Upper lobe of right lung (tissue), 1 donor: ENCODE measurements at places on chromosomes 16 and 17. TPM values are rescaled to one million over a fixed set of nuclear protein-coding genes. Genes with fewer than 3 reads are reported as not detected.

GRCh38 chr17:17141860-17142552 is 64.1 kb downstream of the PLD6 start:
- no peak overlapping the region for H3K4me3 ChIP-seq
- H3K4me1 ChIP-seq = no peaks in the 10 kb centered on the region
- H3K36me3 ChIP-seq = peaks cover 93% of the 10 kb centered on the region
- no peak for DNase-seq
- no peaks in the 10 kb centered on the region for H3K27me3 ChIP-seq
- H3K27ac ChIP-seq = no peak overlapping the region

The KRTAP2-1 gene
- not detected for total RNA-seq

The FOXN1 gene
- total RNA-seq = 0.35 TPM

The MSLN gene
- total RNA-seq = 93.3 TPM

The GPR142 gene
- total RNA-seq = not detected

DNA sequence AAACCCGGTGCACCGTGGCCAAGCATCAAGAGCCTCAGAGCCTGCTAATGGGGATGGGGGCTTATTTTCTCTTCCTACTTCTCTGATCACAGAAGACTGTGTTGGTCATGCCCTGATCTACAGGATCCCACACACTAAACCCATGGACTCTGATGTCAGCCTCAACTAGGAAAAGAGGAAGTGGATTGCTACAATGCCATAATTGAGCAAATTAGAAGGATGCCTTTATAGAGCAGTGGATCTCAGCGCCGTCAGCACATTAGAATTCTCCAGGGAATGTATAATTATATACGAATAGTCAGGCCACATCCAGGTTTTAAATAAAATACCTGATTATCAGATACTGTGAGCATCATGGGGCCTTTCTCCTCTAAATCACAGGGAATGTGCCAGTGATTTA is 64.8 kb downstream of the VAT1L start:
- H3K4me3 ChIP-seq = no peak overlapping the region
- no peak for DNase-seq

- DNase-seq = no peak
- H3K27me3 ChIP-seq = peaks cover 6% of the 10 kb centered on the region
- no peaks in the 10 kb centered on the region for H3K36me3 ChIP-seq
- H3K27ac ChIP-seq = no peak overlapping the region
- H3K4me1 ChIP-seq = no peaks in the 10 kb centered on the region
Measured at GRCh38 chr17:8868529-8868951, 1.1 kb upstream of the PIK3R6 start.

- no peaks in the 10 kb centered on the region for H3K4me1 ChIP-seq
- H3K27me3 ChIP-seq = no peaks in the 10 kb centered on the region
- no peak for DNase-seq
- H3K4me3 ChIP-seq = no peak overlapping the region
- H3K36me3 ChIP-seq = peaks cover 75% of the 10 kb centered on the region
Measured at GRCh38 chr16:23535901-23536300, 21.2 kb downstream of the EARS2 start.

DNA sequence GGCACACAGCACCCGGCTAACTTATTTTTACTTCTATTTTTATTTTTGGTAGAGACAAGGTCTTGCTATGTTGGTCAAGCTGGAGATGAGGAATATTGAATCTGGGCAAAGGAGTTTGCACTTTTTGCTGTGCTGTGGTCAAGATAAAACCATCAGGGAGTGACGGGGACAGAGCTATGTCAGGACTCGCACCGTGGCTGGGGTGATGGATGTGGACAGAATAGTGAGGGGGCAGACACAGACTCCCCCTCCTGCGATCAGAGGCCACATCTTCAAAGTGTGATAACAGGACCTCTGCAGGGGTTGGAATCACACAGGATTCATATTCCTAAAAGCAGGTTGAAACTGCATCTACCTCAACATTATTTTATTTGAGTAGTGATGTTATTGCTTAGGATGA is 25.6 kb downstream of the IL21R start:
- H3K27ac ChIP-seq = no peak overlapping the region
- no peaks in the 10 kb centered on the region for H3K36me3 ChIP-seq
- no peak for DNase-seq
- no peak overlapping the region for H3K4me3 ChIP-seq
- no peaks in the 10 kb centered on the region for H3K4me1 ChIP-seq

The OR3A2 gene
- total RNA-seq = not detected

GRCh38 chr17:53032861-53033271 is 789.9 kb upstream of the KIF2B start:
- no peak for DNase-seq
- no peak overlapping the region for H3K4me3 ChIP-seq
- H3K36me3 ChIP-seq = no peaks in the 10 kb centered on the region
- no peaks in the 10 kb centered on the region for H3K4me1 ChIP-seq

- H3K27me3 ChIP-seq = no peaks in the 10 kb centered on the region
- no peak overlapping the region for H3K4me3 ChIP-seq
- peaks cover 26% of the 10 kb centered on the region for H3K4me1 ChIP-seq
- H3K27ac ChIP-seq = no peak overlapping the region
Measured at GRCh38 chr16:50256604-50257003, 9.7 kb upstream of the ADCY7 start.

DNA sequence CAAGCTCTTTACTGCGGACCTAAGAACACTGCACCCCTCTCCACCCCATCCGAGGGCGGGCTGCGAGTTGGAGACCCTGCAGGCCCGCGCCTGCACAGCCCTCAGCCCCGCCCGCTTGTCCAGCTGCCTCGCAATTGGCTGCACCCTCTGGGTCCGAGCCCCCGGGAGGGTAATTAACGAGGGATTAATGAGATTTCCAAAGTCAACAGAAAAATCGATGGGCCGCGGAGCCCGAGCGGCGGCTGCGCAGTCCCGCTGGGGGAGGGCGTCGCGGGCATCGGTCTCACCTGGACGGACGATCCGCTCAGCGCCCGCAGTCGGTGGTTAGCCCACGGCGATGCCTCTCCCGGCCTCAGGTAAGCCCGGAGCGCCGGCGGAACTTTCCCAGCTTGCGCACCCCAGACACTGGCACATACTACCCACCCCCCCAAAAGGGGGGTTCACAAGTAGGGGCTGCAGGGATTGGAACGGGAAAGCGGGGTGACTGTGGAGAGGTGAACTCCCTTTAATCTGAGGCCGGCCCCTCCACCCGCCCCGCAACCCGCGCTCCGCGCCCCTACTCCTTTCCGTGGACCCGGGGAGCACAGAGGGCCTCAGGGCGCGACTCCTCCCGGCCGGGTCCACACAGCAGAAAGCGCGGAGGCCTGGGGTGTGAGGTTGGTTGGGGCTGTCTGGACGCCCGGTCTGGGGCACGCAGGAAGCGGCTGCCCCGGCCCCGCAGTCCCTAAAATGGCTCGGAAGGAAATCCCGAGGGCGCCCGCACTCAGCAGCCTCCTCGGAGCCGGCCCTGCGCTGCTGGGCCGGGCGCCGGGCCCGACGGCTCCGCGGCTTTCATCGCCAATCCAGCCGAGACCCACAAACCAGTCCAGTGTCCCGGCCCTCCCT is at the start of gene OTOP3:
TSS of gene OTOP3 (plus strand) at position 314 of the 885 bp plus-strand sequence. CDS start at position 338, 24 bp downstream.
- DNase-seq = no peak
- peaks cover 63% of the 10 kb centered on the region for H3K27me3 ChIP-seq
- no peaks in the 10 kb centered on the region for H3K36me3 ChIP-seq
- H3K4me1 ChIP-seq = no peaks in the 10 kb centered on the region
- H3K4me3 ChIP-seq = no peak within 1 kb of the TSS

The MED31 gene
- 17.4 TPM for total RNA-seq

DNA sequence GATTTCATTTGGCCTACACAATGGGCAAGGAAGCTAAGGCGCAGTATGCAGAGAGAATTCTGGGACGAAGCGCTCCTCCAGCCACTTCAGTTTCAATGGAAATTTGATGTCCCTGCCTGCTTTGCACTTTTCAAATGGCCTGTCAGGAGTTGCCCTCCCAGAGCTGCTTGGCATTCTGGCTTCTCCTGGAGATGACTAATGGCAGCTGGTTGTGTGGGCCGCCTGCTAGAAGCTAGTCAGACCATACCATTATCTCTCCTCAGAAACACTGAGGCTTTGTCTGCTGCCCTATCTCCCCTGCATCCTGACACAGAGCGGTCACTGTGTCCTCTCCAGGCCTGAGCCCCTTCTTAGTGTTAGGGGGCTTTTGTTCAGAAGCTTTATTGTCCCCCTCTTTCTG is 180.1 kb downstream of the SPECC1 start:
- H3K36me3 ChIP-seq = no peaks in the 10 kb centered on the region
- H3K27ac ChIP-seq = no peak overlapping the region
- DNase-seq = no peak
- no peak overlapping the region for H3K4me3 ChIP-seq
- no peaks in the 10 kb centered on the region for H3K4me1 ChIP-seq

DNA sequence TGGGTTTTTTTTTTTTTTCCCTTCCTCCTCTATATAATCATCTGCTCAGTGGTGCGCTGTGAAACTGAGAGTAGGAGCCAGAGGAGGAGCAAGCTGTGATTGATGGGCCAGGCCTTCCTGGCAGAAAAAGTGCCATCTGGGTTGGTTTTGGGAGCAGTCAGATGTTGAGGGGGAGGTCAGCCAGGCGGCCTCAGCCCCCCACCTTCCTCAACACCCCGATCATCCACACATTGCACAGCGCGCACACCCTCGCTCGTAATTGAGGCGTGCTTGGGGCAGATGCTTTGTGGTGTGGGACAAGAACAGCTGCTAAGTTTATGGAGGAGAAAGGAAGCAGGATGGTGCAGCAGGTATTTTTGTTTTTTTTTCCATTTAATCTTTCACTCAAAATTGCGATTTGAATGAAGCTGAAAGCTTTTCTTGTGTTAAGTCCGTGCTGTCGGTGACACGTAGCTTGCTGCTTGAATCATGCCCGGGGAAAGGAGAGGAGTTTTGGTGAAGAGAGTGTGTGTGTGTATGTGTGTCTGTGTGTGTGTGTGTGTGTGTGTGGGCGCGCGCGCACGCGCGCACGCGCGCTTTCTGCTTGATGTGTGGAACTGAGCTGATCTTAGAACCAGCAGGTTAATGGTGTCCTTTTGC is 177.4 kb downstream of the RBFOX1 start:
- H3K36me3 ChIP-seq = no peaks in the 10 kb centered on the region
- no peak overlapping the region for H3K27ac ChIP-seq
- no peaks in the 10 kb centered on the region for H3K4me1 ChIP-seq
- H3K27me3 ChIP-seq = no peaks in the 10 kb centered on the region
- DNase-seq = no peak
- no peak overlapping the region for H3K4me3 ChIP-seq

- peaks cover 34% of the 10 kb centered on the region for H3K4me1 ChIP-seq
- peaks cover 38% of the 10 kb centered on the region for H3K36me3 ChIP-seq
- no peak for DNase-seq
- no peak overlapping the region for H3K27ac ChIP-seq
Measured at GRCh38 chr17:77189148-77189547, 48.4 kb downstream of the SEC14L1 start.

GRCh38 chr16:73792199-73793020 is 504.2 kb upstream of the PSMD7 start:
- H3K27me3 ChIP-seq = no peaks in the 10 kb centered on the region
- H3K4me1 ChIP-seq = no peaks in the 10 kb centered on the region
- H3K27ac ChIP-seq = no peak overlapping the region

The ICAM2 gene
- total RNA-seq = 70.5 TPM

- no peak overlapping the region for H3K4me3 ChIP-seq
- H3K36me3 ChIP-seq = no peaks in the 10 kb centered on the region
- H3K27me3 ChIP-seq = no peaks in the 10 kb centered on the region
- peak overlapping the region; percentile 31 for H3K27ac ChIP-seq
Measured at GRCh38 chr16:55559233-55559632, 7.3 kb upstream of the CAPNS2 start.

The NECAB2 gene
- total RNA-seq = not detected

DNA sequence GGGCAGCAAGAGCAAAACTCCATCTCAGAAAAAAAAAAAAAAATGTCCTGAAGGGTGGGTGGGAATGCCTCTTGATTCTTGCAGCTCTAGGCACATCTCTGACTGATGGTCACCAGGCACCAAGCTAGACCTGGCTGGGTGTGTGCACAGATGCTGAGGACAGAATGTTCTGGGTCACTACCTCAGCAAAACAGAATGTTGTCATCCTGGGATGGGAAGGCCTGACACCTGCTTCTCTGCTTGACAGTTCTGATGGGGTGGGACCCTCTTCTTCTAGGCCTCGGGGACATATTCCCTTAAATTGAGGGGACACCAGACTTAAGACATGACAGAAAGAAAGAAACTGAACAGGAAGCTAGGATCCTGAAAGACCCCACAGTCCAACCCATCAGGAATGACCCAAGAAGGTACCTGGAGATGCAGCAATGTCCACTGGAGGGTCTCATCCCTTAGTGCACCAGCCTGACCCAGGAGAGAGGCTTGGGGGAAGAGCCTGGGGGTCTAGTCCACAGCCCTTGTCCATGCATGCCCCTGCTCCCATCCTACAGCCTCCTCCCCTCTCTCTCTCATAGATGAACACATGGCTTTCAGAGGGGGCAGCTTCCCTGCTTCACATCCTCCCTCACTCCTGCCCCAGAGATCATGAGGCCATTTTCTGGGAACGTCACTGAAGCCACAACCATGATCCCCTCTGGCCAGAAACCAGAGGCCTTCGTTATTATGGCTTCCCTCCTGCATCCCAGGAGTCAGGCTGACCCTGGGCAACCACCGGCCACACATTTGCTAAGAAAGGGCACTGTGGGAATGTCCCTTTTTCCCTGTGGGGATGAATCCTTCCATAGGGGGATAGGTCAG is 3.8 kb upstream of the STAT5B start:
- no peak overlapping the region for H3K27ac ChIP-seq
- no peak overlapping the region for H3K4me3 ChIP-seq
- H3K36me3 ChIP-seq = no peaks in the 10 kb centered on the region
- peaks cover 11% of the 10 kb centered on the region for H3K4me1 ChIP-seq

DNA sequence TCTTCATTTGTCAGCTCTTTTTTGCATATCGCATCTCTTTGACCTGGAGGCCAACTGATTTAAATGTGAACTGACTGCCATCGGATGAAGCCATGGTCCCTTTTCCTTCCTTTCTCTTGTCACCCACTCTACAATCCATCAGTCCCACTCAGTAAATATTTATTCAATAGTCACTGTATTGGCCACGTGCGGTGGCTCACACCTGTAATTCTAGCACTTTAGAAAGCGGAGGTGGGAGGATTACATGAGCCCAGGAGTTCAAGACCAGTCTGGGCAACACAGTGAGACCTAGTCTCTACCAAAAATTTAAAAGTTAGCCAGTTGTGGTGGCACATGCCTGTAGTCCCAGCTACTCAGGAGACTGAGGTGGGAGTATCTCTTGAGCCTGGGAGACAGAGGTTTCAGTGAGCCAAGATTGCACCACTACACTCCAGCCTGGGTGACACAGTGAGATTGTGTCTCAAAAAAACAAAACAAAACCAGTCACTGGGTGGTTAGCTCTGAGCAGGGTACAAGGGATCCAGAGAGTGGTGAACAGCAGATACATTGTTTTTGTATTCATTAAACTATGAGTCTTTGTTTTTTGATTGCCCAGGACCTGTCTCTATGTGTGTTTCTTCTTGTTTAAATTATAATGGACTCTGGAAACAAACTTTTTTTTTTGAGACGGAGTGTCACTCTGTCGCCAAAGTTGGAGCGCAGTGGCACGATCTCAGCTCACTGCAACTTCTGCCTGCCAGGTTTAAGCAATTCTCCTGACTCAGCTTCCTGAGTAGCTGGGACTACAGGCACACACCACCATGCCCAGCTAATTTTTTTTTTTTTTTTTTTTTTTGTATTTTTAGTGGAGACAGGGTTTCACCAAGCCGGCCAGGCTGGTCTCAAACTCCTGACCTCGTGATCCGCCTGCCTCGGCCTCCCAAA is 6.9 kb downstream of the PHAF1 start:
- no peaks in the 10 kb centered on the region for H3K4me1 ChIP-seq
- H3K27me3 ChIP-seq = no peaks in the 10 kb centered on the region
- no peak overlapping the region for H3K27ac ChIP-seq
- H3K4me3 ChIP-seq = no peak overlapping the region

The ARHGDIG gene
- 1.3 TPM for total RNA-seq

The MYH13 gene
- total RNA-seq = not detected
